ENCODE measurements at places on chromosomes 4 and X.

- H3K4me3 ChIP-seq: no peak overlapping the region
- H3K27ac ChIP-seq: no peak overlapping the region
Observed at GRCh38 chrX:20500949-20501348, 234.2 kb upstream of the RPS6KA3 start.

DNA sequence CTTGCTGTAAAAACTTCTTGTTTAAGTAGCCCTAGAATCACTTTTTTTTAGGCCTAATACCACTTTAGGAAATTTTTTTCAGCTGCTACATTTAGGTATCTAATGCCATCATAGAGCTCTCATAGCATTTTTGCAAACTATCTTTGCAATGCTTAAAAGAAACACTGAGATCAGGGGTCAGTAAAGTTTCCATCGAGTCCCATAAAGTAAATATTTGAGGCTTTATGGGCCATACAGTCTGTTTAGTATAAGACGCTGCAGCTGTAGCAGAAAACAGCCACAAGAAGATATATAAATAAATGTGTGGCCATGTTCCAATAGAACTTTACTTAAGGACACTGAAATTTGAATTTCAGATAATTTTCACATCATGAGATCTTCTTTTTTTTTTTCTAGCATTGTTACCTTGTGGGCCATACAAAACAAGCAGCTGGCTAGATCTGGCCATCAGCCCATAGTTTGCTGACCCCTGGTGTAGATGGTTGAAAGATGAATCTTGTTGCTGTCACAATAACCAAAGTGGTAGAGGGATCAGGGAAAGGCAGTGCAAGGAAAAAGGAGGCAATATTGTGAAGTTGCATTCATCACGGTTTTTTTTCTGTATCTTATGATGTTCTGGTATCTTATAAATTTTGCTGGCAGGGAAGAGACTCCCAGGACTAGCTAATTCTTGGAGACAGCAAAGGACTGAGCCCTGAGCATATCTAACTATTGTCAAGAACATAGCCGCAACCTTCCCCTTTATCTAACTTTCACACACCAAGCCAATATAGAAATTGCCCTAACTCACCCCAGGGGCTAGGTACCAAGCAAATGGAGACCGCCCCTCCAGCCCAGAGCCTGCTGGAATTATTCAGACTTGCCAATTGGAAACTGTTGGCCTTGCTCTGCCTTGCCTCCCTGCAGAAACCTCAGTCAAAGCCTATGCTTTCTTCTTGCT lies 46.6 kb downstream of the RASGEF1B start:
- no peaks in the 10 kb centered on the region for H3K4me1 ChIP-seq
- H3K27ac ChIP-seq: no peak overlapping the region
- H3K36me3 ChIP-seq: no peaks in the 10 kb centered on the region
- no peak for DNase-seq
- no peaks in the 10 kb centered on the region for H3K27me3 ChIP-seq
- no peak overlapping the region for H3K4me3 ChIP-seq

- no peak overlapping the region for H3K4me3 ChIP-seq
- H3K36me3 ChIP-seq: no peaks in the 10 kb centered on the region
- H3K27ac ChIP-seq: no peak overlapping the region
- no peak for DNase-seq
Observed at GRCh38 chr4:20483416-20483815, 216.8 kb upstream of the PACRGL start.

DNA sequence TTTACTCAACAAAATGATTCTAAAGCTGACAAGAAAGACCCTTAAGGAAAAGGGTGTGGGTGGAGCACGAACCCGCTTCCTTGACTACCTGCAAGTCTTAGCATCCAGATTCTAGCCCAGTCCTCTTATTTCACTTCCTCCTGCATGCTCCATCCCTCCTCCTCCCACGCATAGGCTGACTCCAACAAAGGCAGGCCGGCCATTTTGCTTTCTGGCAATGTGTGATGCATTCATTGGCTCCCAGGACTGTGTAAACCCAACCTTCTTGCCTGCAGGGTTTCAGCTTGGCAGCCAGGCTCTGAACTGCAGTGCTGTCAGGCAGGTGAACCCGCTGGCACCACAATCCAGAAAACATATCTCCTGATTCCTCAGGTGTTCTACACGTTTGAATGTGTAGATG lies 39.3 kb downstream of the RTL9 start:
- no peaks in the 10 kb centered on the region for H3K36me3 ChIP-seq
- no peak overlapping the region for H3K27ac ChIP-seq
- no peaks in the 10 kb centered on the region for H3K4me1 ChIP-seq
- no peak for DNase-seq
- H3K27me3 ChIP-seq: no peaks in the 10 kb centered on the region
- H3K4me3 ChIP-seq: no peak overlapping the region

GRCh38 chr4:14334166-14334565 lies 668.1 kb upstream of the CPEB2 start:
- H3K4me3 ChIP-seq: no peak overlapping the region
- no peak overlapping the region for H3K27ac ChIP-seq
- no peaks in the 10 kb centered on the region for H3K36me3 ChIP-seq
- H3K27me3 ChIP-seq: no peaks in the 10 kb centered on the region
- H3K4me1 ChIP-seq: no peaks in the 10 kb centered on the region

- no peaks in the 10 kb centered on the region for H3K36me3 ChIP-seq
- no peak for DNase-seq
- H3K4me1 ChIP-seq: no peaks in the 10 kb centered on the region
- H3K27ac ChIP-seq: no peak overlapping the region
- H3K4me3 ChIP-seq: no peak overlapping the region
Observed at GRCh38 chr4:99234331-99235010, 15.4 kb upstream of the ADH6 start.

DNA sequence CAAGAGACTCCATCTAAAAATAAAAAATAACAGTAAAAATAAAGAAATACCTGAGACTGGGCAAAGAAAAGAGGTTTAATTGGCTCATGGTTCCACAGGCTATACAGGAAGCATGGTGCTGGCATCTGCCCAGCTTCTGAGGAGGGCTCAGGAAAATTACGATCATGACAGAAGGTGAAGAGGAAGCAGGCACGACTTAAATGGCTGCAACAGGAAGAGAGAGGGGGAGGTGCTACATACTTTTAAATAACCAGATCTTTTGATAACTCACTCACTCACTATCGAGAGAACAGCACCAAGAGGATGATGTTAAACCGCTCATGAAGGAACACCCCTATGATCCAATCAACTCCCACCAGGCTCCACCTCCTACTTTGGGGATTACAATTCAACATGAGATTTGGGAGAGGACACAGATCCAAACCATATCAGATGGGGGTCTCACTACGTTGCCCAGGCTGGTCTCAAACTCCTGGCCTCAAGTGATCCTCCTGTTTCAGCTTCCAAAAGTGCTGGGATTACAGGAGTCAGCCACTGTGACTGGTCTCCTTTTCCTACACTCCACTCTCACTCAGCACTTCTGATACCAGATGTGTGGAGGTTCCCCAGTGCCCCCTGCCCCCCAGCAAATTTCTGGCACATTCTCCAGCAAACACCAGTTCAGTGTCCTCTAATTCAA lies 11.9 kb upstream of the ZNF157 start:
- DNase-seq: no peak
- no peak overlapping the region for H3K27ac ChIP-seq
- H3K36me3 ChIP-seq: no peaks in the 10 kb centered on the region
- H3K4me1 ChIP-seq: no peaks in the 10 kb centered on the region

GRCh38 chrX:41518127-41518840 lies 71.1 kb downstream of the NYX start:
- no peak overlapping the region for H3K4me3 ChIP-seq
- H3K27me3 ChIP-seq: no peaks in the 10 kb centered on the region
- H3K27ac ChIP-seq: no peak overlapping the region
- H3K4me1 ChIP-seq: peaks cover 7% of the 10 kb centered on the region
- no peaks in the 10 kb centered on the region for H3K36me3 ChIP-seq
- DNase-seq: no peak

- no peaks in the 10 kb centered on the region for H3K36me3 ChIP-seq
- H3K27me3 ChIP-seq: no peaks in the 10 kb centered on the region
- H3K4me1 ChIP-seq: no peaks in the 10 kb centered on the region
- DNase-seq: no peak
- H3K27ac ChIP-seq: no peak overlapping the region
Observed at GRCh38 chr4:66062044-66062443, 391.8 kb upstream of the EPHA5 start.

GRCh38 chr4:48119646-48120045 lies 14.4 kb downstream of the TXK start:
- no peak overlapping the region for H3K4me3 ChIP-seq
- no peaks in the 10 kb centered on the region for H3K36me3 ChIP-seq
- no peaks in the 10 kb centered on the region for H3K4me1 ChIP-seq
- H3K27ac ChIP-seq: no peak overlapping the region

GRCh38 chrX:37755025-37755424 lies 24.8 kb upstream of the CYBB start:
- H3K27me3 ChIP-seq: no peaks in the 10 kb centered on the region
- H3K4me3 ChIP-seq: no peak overlapping the region
- DNase-seq: no peak
- H3K4me1 ChIP-seq: no peaks in the 10 kb centered on the region
- no peak overlapping the region for H3K27ac ChIP-seq
- no peaks in the 10 kb centered on the region for H3K36me3 ChIP-seq

GRCh38 chrX:49829016-49829415 lies at the start of gene PAGE4:
TSS of gene PAGE4 (plus strand) at chrX:49829303. CDS start at chrX:49830429, 1,126 bp downstream.
- H3K4me3 ChIP-seq: no peak within 1 kb of the TSS
- no peaks in the 10 kb centered on the region for H3K36me3 ChIP-seq
- no peaks in the 10 kb centered on the region for H3K4me1 ChIP-seq
- H3K27me3 ChIP-seq: no peaks in the 10 kb centered on the region
- no peak within 1 kb of the TSS for H3K27ac ChIP-seq
- no peak for DNase-seq

DNA sequence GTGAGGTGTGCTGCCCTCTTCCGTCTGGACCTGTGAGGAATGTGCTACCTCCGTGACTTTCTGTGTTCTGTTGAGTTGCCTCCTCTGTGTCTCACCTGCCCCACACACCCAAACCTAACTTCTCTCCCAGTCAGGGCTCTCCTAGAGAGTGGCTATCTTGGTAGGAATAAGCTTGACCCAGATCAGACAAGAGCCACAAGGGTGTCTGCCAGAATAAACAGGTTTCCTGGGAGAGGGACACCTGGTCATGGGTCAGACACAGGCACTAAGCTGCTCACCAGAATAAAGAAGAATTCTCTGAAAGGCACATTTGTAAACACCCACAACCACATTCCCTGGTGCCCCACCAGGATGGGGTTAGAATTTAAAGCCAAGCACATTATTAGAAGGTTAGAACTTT lies 11.1 kb downstream of the ZNF182 start:
- no peak overlapping the region for H3K27ac ChIP-seq

- H3K4me3 ChIP-seq: no peak overlapping the region
- no peaks in the 10 kb centered on the region for H3K27me3 ChIP-seq
- H3K4me1 ChIP-seq: no peaks in the 10 kb centered on the region
- H3K36me3 ChIP-seq: no peaks in the 10 kb centered on the region
- DNase-seq: no peak
Observed at GRCh38 chrX:68059469-68059868, 373.8 kb downstream of the OPHN1 start.
